ENCODE measurements at places on chromosomes 12 and 14.

DNA sequence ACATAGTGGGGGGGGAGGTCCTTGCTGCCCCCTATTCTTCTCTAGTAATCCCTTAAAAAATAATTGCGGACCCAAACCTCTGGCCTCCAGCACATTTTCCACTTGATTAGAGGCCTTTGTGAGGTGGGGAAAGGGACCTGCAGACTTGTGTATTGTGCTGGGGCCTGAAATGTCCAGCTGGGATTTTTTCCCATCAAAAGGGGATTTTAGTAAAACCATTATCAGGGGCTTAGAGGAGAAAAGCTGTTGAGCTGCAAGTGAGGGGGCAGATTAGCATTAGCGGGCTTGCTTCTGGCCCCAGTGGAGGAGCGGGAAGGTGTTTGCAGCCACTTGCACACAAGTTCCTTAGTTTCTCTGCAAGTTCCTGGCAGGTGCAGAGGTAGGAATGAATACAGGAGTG, 13.9 kb downstream of the FBXL14 start:
- no peak for DNase-seq

- DNase-seq = no peak
Observed at GRCh38 chr12:116153983-116154382, 123.5 kb downstream of the MED13L start.

GRCh38 chr14:44396226-44396625, 110.9 kb downstream of the FSCB start:
- no peak for DNase-seq

GRCh38 chr14:76643887-76644286, 117.4 kb upstream of the VASH1 start:
- no peak for DNase-seq

DNA sequence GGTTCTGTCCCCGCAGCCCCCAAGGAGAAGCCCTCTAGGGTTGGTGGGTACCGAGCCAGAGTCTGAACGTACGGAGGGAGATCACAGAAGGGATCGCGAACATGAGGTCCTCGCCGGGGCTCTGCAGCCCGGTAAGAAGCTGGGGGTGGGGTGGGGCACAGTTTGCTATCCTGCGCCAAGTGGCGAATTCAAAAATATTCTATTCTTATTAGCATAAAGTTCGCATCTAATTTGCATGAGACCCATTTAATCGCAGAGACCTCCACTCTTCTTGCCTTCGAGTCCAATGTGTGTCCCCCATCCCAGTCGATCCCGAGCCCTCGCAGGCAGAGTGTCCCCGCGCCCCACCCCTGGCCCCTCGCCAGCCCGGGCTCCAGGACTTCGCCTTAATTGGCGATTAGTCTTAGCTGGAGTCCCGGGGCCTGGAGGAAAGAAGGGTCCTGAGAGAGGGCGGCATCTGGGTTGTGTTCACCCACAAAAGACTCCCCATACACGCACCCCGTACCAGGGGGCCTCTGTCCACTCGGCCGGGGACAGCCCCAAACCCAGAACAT, 604 bp upstream of the ARHGEF25 start:
- DNase-seq = no peak

GRCh38 chr14:35965400-35965799, 139.3 kb downstream of the BRMS1L start:
- no peak for DNase-seq

DNA sequence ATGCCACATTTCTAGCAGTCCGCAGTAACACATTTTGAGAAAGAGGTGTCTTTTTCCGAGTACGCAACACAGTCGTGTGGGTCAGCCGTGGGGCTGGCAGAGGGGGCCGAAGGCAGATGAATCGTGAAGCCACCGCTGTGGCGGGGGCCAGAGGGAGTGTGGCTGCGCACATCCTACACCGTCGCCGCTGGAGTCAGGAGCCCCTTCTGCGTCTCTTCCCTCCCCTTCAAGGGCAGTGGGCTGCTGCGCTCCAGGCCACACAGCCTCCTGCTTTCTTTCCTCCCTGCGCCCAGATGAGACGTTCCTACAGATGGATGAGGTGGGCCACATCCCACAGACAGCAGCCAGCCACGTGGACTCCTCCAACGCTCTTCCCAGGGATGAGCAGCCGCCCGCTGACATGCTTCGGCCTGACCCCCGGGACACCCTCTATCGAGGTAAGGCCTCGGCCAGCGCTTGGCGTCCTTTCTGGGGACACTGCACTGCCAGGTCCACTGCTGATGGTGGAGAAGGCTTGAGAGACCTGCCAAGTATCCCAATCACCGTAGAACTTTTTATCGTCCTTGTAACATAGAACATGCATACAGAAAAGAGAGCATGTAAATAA, 89.8 kb downstream of the B4GALNT3 start:
- DNase-seq = no peak

- peak; percentile 34 for DNase-seq
Observed at GRCh38 chr14:34219661-34220377, 242.2 kb downstream of the SPTSSA start.

Measured in NCI-H226 (cell line).